ENCODE measurements at places on chromosomes 7 and 10.

- peak; percentile 83 for DNase-seq
These were observed 73.3 kb downstream of the PRPF18 start for GRCh38 chr10:13659887-13660550.

- no peak for DNase-seq
These were observed 63.8 kb upstream of the SMNDC1 start for GRCh38 chr10:110368556-110368955.

DNA sequence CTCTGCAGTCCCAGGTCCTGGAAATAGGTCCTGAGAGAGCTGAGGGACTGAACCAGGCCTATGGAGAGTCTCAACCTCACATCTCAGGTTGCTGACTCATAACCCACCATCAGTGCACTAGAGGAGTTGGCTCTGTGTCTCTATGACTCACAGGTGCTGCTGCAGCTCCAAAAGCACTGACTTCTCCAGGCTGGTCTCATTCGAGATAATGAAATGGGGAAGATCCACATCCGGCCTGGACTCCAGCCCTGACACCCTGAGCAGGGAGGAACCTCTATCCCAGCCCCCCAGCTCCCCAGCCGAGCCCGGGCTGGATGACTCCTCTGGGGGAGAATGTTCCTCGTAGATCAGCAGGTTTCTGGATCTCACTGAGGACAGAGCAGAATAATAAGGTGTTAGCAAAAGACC, 35.5 kb upstream of the DGKI start:
- no peak for DNase-seq

- DNase-seq, result no peak
These were observed 72.3 kb upstream of the TAS2R16 start for GRCh38 chr7:123067814-123068213.

- no peak for DNase-seq
These were observed 45.1 kb upstream of the SEPTIN7 start for GRCh38 chr7:35755711-35756110.
